A549 treated with Mapracorat at 1 μM for 4 hours (cell line): ENCODE measurements at places on chromosomes 12 and 14. TPM values are rescaled to one million over a fixed set of nuclear protein-coding genes. Genes with fewer than 3 reads are reported as not detected.

Gene ATG101
- 75.2 to 106 TPM (median 91.4 TPM) in 5 replicates for total RNA-seq

Gene USP44
- 0.06 to 0.20 TPM (median 0.13 TPM) in 3 of 5 replicates, not detected in the others for total RNA-seq

Gene BORCS5
- 7.9 to 11.1 TPM (median 9.5 TPM) in 5 replicates for total RNA-seq

Gene TEAD4
- 39.4 to 51.3 TPM (median 47.9 TPM) in 5 replicates for total RNA-seq

Gene RTL1
- total RNA-seq = 0.15 to 0.33 TPM (median 0.24 TPM) in 5 replicates

Gene P3H3
- total RNA-seq = 19.8 to 29.8 TPM (median 28.7 TPM) in 5 replicates

Gene SLC5A8
- not detected in 5 replicates for total RNA-seq

Gene INSM2
- total RNA-seq = 0.06 to 0.12 TPM (median 0.08 TPM) in 3 of 5 replicates, not detected in the others

Gene NKX2-8
- 1.8 to 4.6 TPM (median 3.2 TPM) in 5 replicates for total RNA-seq

Gene LRRC43
- total RNA-seq = 0.08 TPM in 1 of 5 replicates, not detected in the others

Gene ANO2
- 0.05 to 0.22 TPM (median 0.16 TPM) in 3 of 5 replicates, not detected in the others for total RNA-seq

Gene CCNB1IP1
- 37.6 to 49.3 TPM (median 39.9 TPM) in 5 replicates for total RNA-seq

Gene CCDC197
- not detected in 5 replicates for total RNA-seq

Gene LRTM2
- total RNA-seq = 0.05 TPM in 1 of 5 replicates, not detected in the others

Gene CMA1
- not detected in 5 replicates for total RNA-seq

Gene ACOT4
- 1.8 to 2.0 TPM (median 1.9 TPM) in 5 replicates for total RNA-seq

Gene TAS2R8
- total RNA-seq = not detected in 5 replicates

Gene TMCC3
- 0.88 to 1.7 TPM (median 1.1 TPM) in 5 replicates for total RNA-seq

Gene FGF23
- total RNA-seq = not detected in 5 replicates

Gene SSTR1
- total RNA-seq = not detected in 5 replicates

Gene SIX4
- total RNA-seq = 1.2 to 3.6 TPM (median 2.5 TPM) in 5 replicates

Gene DAO
- not detected in 5 replicates for total RNA-seq

Gene C12orf50
- total RNA-seq = 0.12 to 0.19 TPM (median 0.14 TPM) in 3 of 5 replicates, not detected in the others

Gene ING4
- total RNA-seq = 13.8 to 19.8 TPM (median 15.7 TPM) in 5 replicates

Gene OR4K17
- not detected in 5 replicates for total RNA-seq

Gene GPRC5D
- not detected in 5 replicates for total RNA-seq

Gene PIGH
- 14.5 to 22.5 TPM (median 18.1 TPM) in 5 replicates for total RNA-seq

Gene SDS
- total RNA-seq = 0.29 to 2.7 TPM (median 1.8 TPM) in 5 replicates

Gene COCH
- total RNA-seq = 22.0 to 28.1 TPM (median 24.9 TPM) in 5 replicates

Gene GRIP1
- total RNA-seq = 1.4 to 2.6 TPM (median 1.6 TPM) in 5 replicates

Gene EAPP
- total RNA-seq = 35.9 to 51.1 TPM (median 38.5 TPM) in 5 replicates

Gene CCDC60
- not detected in 5 replicates for total RNA-seq

Gene SLC38A6
- 14.1 to 22.3 TPM (median 17.3 TPM) in 5 replicates for total RNA-seq

Gene OR4E2
- not detected in 5 replicates for total RNA-seq

Gene OTUB2
- total RNA-seq = 2.5 to 3.6 TPM (median 3.0 TPM) in 5 replicates

Gene VDR
- 2.1 to 3.2 TPM (median 2.9 TPM) in 5 replicates for total RNA-seq

Gene KRT79
- total RNA-seq = 0.08 to 0.10 TPM in 2 of 5 replicates, not detected in the others

Gene DPPA3
- not detected in 5 replicates for total RNA-seq

Gene HOXC12
- not detected in 5 replicates for total RNA-seq

Gene FLVCR2
- total RNA-seq = 9.2 to 11.9 TPM (median 10.8 TPM) in 5 replicates
